Activated CD4-positive, CD25-positive, alpha-beta regulatory T cell treated with anti-CD3 and anti-CD28 coated beads, Interleukin-2, amount 50 U/mL, for 16 hours (primary cell): ENCODE measurements at places on chromosomes 16 and 17.

DNA sequence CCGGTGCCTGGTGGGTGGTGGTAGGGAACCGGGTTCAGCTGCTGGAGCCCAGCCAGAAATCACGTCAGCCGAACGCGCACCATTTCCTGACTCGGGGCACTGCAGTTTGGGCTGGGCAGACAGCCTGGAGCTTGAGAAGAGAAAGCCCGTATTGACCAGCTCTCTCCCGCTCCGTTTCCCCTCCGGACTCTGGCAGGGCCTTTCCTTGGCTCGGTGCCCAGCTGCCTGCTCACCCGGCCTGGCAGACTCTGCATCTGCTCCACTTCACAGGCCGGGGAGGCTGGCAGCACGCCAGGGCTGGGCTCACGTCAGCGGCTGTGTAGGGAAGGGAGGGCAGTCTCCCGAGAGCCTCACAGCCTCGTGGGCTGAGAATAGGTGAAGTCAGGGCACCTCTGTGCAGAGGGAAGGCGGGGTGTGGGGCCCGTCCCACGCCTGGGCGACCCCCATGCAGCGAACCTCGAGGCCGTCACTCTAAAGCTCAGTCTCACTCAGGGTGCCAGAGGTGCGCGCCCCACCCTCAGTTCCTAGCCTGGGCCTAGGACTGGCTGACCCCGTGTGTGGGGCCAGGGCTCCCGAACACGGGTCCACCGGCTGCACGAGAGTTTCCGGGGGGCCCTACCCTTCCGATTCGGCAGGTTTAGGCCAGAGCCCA lies 59.1 kb downstream of the OR1D5 start:
- peak; percentile 6 for DNase-seq

DNA sequence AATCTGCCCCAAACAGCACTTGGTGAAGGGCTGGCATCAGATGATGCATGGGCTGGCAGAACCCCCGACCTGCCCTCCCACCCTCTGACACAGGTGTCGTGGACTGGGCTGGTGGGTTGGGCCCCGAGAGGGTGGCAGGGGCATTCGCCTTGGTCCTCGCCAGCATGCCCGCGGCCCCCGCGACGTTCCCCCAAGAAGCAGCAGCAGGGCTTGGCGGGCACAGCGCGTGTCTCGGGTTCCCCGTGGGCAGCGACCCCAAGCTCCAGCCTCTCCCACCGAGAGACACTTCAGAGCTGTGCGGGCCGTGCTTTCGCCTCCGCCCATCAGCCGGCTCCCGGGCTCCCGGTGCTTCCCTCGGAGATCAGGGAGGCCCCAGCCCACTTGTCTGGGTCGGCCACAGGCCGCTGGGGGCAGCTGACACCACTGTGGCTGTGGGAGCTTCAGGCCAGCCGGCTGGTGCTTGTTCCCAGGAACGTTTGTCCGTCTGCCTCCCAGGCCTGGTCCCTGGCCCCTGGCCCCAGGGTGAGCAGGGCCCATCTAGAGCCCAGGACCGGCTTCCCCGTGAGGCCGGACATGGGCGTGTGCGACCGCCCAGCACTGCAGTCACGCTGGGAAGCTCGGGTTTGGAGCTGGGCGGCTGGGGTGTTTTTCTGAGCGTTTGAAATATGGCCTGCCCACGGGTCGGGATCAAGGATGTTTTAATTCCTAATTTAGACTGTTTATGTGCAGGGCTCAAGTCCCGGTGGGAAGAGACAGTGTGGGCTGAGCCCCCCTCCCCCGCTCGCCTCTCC lies 16.6 kb downstream of the CACNA1H start:
- DNase-seq = no peak

GRCh38 chr16:76856112-76856511 lies 334.9 kb upstream of the MON1B start:
- DNase-seq = no peak

DNA sequence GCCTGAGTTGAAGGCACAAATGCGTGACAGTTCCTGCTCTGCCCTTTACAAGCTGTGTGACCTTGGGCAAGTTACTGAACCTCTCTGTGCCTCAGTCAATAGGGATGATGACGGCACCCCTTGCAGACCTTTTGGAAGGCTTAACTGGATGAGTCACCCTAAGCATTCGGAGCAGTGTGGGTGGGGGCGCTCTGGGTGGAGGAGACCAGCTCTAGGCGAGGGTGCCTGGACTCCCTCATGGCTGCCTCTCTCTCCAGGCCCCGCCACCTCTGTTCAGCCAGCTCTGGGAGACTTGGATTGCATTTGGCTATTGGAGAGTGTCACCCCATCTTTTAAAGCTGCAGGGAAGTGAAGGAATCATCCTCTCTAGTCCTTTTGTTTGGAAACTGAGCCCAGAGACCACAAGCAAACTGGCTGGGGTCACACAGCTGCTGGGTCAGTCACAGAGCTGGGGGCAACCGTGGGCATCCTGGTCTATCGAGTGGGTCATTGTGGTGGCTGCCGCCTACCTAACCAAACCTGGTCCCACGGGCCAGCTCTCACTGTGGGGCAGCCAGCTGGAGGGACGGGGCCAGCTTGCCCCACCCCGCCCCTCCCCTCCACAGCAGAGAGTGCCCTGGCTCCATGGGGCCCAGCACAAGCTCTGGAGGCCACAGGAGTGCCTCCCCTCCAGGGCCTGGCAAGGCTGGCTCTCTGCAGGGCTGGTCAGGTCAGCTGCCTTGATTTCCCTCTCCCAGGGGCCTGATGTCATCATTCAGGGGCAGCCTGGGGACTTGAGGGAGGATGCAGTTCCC lies 20.2 kb upstream of the GSE1 start:
- DNase-seq = no peak

GRCh38 chr16:20879175-20880040 lies 20.8 kb downstream of the DCUN1D3 start:
- no peak for DNase-seq

- DNase-seq = no peak
Measured at GRCh38 chr17:58516644-58517377, 2.4 kb upstream of the MTMR4 start.

DNA sequence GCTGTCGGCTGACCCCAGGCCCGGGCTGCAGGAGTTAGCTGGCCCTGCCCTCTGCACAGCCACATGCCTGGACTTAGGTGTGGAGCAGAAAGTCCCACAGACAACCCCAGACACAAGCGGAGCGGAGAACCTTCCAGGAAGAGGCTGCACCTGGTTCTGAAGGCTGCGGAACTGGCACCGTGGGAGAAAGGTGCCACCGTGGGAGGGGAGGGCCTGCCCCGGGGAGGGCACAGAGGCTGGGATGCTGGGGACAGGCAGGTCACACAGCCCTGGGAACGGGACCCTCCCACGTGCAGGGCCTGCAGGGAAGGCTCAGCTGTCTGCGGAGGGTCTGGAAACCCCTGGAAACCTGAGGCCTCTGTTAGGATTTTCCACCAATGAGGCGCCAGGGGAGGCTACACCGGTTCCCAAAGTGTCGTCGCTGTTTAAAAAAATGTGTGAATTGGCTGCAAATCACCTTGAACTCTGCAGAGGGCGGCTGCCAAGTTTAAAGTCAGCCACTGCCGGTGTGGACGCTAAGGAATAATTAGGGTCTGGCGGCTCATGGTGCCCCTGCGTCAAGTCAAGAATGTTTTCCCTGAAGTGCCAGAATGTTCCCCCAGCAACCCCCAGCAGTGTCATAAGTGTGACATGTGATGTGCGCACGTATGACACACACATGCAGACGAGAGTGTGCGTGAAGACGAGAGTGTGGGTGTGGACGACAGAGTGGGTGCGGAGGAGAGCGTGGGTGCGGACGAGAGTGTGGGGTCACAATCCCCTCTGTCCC lies 50.9 kb upstream of the PABPN1L start:
- DNase-seq = no peak

DNA sequence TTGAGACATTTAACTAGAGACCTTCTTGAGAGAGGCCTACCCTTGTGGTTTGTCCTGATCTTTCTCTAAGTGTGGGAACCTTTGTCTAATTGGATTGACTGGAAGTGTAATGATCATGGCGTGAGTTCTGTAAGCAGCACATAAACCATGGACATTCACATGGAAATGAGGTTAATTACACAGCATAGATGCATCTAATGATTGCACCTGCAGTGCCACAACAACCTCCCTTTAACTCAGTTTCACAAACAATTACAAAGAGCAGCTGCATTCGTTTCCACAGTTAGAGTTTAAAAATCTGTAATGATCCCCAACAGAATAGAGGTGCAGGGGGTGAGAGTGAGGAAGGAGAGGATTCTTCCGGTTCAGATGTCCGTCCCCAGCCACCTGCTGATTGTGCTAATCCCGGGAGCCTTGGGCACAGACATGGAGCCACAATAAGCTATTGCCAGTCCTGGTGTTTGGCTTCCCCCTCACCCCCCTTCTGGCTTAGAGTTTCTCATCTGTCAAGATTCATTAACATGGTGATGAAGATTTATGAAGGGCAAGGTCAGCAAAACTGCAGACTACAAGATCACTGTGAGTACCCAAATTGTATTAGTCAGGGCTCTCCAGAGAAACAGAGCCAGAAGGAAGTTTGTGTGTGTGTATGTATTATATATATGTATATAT lies 659.2 kb upstream of the SOX9 start:
- DNase-seq = no peak

- peak; percentile 65 for DNase-seq
Measured at GRCh38 chr17:58330997-58331814, 2.6 kb upstream of the TSPOAP1 start.

- DNase-seq = no peak
Measured at GRCh38 chr16:58332997-58333700, 38.3 kb upstream of the PRSS54 start.

- DNase-seq = no peak
Measured at GRCh38 chr16:29925105-29925756, 795 bp downstream of the KCTD13 start.

GRCh38 chr17:67381929-67382257 lies 4.8 kb downstream of the PITPNC1 start:
- DNase-seq = no peak

- DNase-seq = no peak
Measured at GRCh38 chr17:38442548-38442947, 14.3 kb downstream of the ARHGAP23 start.

DNA sequence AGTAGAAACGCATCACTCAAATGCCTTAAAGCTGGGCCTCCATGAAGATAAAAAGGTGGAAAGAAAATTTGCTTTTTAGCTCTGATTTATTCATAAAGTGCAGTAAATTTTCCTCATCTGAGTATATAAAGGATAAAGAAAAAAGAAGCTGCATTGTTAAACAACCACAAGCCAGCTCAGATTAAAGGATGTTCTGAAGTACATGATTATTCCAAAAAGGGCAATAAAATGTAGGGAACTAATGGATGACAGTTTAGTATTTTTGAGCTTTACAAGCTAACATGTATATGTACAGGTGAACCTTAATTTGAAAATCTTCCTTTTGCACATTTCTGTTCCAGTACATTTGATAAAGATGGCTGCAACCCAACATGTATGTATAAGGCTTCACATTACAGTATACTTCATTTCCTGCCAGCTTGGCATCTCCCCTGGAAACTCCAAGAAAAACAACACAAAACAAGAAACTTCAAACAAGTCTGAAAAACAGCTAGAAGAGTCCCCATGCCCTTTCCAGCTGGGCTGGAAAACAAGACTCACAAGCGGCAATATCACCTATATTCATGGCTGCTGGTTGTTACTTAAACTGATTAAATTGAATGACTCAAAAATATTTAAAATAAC lies 225.7 kb downstream of the CEP112 start:
- no peak for DNase-seq

GRCh38 chr17:19383681-19384470 lies 3.1 kb downstream of the MFAP4 start:
- no peak for DNase-seq
